ENCODE measurements at places on chromosomes 11 and 22.

DNA sequence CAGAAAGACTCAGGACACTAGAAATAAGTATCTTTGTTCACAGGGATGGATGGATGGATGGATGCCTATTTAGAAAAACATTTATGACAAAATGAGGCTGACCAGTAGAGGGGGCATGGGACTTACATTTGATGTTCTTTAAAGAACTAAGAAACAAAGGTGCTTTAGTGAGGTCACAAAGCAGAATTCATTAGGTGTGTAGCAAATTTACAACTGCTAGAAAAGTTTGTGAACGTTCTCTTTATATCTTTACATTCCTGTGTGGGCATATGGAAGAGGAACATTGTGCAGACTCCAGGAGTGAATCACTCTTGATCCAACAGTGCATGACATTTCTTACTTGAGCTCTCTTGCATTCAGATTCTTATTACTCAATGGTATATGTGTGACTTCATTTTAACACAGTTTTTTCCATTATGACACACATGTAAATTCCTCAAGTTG lies 15.8 kb upstream of the SIK2 start:
- DNase-seq: no peak

GRCh38 chr11:65452806-65453490 lies 30.4 kb downstream of the NEAT1 start:
- no peak for DNase-seq

DNA sequence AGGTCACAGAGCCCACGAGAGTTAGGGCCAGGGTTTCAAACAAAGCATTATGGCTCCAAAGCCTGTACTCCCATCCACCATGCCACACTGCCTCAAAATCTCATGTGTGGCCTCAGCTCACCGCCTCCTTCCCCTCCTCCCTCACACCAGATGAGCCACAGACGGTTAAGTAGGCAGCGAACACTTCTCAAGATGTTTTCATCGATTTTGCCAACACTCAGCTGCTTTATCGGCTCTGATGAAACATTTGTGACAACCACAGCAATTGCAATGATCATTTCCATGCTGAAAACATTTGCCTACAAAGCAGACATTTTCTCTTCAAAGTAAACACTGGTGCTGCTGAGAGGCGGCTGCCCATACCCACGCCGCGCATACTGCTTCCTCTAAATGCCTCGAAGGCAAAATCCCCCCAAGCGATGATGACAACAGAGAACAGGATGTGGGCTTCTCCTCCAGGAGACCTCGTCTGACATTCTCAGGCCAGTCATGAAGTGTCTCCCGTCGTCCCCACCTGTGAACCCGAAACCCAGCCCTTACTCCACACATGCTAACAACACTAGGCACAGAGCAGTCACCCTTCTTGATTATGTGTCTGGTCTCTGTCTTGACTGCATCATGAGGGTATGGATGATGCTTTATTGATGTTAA lies 599.2 kb downstream of the SOX6 start:
- DNase-seq: no peak

DNA sequence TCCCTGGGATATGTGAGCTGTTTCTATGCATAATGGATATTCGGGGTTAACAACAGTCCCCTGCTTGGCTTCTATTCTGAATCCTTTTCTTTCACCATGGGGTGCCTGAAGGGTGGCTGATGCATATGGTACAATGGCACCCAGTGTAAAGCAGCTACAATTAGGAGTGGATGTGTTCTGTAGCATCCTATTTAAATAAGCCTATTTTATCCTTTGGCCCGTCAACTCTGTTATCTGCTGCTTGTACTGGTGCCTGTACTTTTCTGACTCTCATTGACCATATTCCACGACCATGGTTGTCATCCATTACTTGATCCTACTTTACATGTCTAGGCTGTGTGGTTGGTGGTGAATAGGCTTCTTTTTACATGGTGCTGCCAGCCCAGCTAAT lies 1.3 kb downstream of the TUG1 start:
- no peak for DNase-seq

DNA sequence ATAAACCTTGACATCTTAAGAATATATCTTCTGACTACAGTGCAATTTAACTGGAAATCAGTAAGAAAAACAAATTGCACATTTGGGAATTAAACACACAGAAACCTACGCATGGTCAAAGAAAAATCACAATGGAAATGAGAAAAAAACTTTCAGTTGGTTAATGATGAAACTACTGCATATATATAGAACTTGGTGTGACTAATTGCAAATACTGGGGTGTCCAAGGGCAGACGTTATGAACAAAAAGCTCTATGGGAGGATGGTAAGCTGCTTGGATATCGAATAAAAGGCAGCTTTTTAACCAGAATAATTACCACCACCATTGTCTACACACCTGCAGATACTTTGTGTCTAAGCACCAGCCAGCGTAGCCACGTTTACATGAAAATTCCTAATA lies 791 bp downstream of the GDPD4 start:
- DNase-seq: no peak

GRCh38 chr11:3167143-3168119 lies 2.3 kb upstream of the OSBPL5 start:
- DNase-seq: no peak

DNA sequence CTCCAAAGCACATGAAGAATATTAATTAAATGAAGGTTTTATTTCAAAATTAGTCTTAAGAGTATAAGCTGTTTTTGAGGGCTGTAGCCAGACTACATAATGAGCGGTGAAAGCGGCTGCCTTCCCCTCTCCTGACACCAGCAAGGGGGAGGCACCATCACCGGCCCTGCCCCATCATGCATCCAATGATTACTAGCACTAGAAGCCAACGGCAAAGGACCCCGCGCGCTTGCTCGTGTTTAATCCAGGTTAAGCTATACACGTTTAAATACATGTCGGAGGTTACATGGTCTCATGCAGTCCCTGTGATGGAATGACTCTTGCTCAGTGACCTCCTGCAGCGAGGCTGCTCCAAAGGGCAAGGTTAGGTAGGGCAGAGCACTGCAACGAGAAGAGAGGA lies 50.3 kb downstream of the FEZ1 start:
- no peak for DNase-seq

DNA sequence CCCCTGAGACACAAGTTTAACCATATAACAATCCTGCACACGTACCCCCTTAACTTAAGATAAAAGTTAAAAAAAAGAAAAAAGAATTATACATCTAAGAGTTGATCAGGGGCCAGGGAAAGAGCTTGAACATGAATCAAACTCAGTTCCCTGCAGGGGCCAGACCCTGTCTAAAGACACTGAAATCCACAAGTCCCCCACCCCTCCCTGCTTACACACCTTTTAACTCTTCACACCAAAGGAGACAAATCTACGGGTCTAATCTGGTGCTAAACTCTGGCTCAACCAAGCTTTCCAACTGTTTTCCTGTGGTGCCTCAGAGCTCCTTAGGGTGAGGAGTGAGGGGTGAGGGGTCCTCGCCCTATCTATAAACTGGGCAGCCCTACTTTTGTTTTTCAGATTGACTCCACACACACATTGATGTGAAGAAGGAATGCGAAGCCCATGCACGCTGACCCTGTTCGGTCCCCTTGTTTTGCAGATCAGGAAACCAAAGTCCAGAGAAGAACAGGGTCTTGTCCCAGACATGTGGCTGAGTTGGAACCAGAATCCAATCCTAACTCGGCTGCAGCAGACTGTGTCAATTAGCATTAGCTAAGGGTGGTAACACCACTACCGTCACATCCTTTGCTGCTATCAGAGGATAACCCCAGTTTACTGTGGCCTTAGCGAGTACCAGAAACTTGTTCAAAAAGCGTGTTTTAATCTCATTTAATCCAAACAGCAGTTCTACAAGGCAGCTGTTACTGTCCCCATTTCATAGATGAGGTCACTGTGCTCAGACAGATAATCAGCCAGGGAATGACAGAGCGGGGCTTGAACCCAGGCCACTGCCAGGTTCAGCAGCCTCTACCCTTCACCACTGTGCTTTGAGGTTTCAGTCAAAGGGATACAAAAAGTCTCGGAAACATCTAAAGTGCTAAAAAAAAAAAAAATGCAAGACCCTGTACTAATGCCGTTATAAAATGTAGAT lies 145.2 kb upstream of the SYT13 start:
- no peak for DNase-seq

DNA sequence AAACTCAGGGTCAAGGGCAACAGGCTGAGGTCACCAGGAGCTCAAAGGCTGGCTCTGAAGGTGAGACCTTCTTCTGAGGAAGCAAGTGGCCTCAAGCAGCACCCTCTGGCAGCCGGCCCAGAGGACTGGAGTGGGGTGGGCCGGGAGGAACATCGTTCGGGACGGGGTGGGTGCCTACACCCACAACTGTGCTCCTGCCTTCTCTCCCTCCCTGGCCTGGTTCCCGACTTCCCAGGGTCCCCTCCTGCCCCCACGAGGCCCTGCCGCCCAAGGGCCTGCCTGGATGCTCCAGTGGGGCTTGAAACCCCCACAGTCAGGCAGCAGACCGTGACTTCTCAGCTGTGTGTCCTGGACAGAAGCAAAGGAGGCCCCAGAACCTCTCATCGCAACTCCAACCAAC lies 195.7 kb downstream of the IGLL1 start:
- DNase-seq: no peak
